ENCODE measurements at places on chromosomes 11 and 22.

- DNase-seq, result no peak
These were observed 88.9 kb downstream of the MAML2 start for GRCh38 chr11:96254087-96254486.

- no peak for DNase-seq
These were observed 188.6 kb downstream of the HIPK3 start for GRCh38 chr11:33445761-33446161.

DNA sequence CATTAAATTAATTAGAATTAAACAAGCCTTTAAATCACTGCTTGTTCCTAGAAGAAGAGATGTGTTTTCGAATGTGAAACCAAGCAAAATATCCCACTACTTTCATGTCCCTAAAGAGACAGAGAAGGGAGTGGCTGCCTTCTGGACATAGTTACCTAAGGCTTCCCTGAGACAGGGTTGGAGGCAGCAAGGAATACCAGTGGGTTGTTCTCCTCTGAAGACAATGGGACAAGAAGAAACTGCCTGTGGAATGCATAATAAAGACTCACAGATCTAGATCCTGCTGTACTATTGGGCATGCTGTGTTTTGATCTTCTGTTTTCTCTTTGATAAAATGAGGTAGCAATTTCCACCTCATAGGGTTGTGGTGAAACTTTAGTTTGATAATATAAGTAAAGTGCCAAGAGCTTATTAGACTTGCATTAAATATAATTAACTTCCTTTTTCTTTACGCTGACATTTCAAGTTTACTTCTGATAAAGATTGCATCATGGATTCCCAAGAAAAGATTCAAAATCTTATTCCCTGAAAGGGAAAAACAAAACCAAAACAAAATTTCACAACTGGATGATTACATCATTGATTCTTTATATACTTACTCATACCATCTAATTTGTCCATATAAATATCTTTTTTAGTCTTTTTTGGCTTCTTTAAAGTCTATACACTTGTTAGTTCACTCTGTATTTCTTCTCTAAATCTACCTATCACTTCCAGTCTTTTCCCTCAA, 621.3 kb downstream of the ETS1 start:
- DNase-seq, result no peak

- no peak for DNase-seq
These were observed 52.8 kb upstream of the YWHAH start for GRCh38 chr22:31891366-31892079.

GRCh38 chr11:45580399-45580798, 85.0 kb downstream of the CHST1 start:
- DNase-seq, result no peak

DNA sequence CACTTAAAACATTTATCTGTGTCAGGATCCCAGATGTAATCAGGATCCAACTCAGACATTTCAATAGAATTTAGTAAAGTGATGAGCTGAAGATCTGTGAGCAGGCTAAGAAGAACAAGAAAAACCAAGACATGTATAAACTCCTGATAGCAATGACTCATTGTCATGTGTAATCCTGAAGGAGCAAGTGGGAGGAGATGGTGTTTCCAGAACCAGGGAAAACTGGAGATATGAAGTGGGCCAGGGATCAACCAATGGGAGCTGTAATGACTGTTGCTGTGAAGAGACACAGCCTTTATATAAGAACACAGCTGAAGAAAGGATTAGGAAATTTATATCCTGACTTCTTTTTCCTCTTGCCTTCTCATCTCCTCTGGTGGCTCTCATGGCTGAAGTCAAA, 682.5 kb upstream of the ARHGAP42 start:
- no peak for DNase-seq

GRCh38 chr22:47285981-47286380, 523.5 kb downstream of the TBC1D22A start:
- DNase-seq, result no peak

DNA sequence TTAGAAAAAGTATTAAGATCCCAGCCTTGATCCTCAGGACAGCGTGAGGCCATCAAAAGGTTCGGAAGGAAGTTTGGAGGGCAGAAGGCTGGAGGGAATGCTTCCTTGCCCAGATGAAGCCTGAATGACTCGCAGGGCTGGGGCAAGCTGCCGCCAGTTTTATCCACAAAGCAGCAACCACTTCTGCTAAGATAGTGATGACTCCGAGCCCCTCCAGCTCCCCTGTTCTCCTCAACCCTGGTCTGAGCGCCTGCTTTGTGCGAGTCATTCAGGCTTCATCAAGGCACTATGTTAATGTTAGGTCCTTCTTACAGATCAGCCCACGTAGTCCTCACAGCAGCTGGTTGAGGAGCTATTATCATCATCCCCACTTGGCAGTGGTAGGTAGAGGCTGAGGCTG, 158.8 kb downstream of the COMMD9 start:
- DNase-seq, result no peak

- no peak for DNase-seq
These were observed 8.7 kb upstream of the LAYN start for GRCh38 chr11:111531687-111532364.

GRCh38 chr11:94550513-94550912, 6.8 kb downstream of the FUT4 start:
- no peak for DNase-seq

Measured in stimulated activated CD4-positive, alpha-beta T cell treated with anti-CD3 and anti-CD28 coated beads, TNF-alpha, amount 100 ng/mL, for 1 hour (primary cell).